NCI-H748 treated with DMSO at 0.1 percent for 48 hours (cell line): ENCODE measurements at places on chromosomes 3 and 15.

- no peak for DNase-seq
These were observed 460.5 kb downstream of the ZNF385D start for GRCh38 chr3:21290557-21290956.

DNA sequence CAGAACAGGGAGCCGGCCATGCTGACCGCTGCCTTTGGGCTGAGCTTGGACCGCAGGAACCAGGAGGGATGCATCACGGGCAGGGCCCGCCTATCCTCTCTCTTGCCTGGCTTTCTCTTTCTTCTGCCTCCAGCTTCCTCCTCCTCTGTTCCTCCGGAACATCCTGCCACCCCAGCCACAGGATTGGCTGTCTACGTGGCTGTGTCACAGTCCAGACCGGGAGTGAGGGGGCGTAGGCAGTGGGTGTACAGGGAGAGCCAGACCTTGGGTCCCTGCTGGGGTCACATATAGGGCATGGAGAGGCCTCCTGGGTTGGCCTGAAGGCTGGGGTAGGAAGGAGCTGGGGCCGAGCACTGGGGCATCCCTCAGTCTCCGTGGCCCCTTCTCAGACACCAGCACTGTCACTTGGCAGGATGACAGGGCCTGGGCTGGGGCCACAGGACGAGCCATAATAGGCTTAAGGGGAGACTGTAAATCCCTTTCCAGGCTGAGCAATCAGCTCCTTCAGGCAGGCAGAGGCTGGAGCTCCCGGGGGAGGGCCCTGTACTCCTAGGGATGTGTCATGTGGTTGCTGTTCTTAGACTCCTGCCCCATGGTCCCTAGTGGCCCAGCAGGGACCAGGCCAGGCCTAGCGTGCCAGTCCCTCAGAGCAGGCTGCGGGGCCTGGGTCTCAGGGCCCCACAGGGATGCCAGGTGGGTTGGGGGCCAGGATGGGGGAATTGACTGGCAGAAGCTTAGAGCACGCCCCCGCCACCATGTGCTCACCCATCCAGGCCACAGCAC lies 25.4 kb downstream of the LINGO1 start:
- no peak for DNase-seq

- no peak for DNase-seq
These were observed 22.6 kb downstream of the CLDN18 start for GRCh38 chr3:138032567-138032966.

DNA sequence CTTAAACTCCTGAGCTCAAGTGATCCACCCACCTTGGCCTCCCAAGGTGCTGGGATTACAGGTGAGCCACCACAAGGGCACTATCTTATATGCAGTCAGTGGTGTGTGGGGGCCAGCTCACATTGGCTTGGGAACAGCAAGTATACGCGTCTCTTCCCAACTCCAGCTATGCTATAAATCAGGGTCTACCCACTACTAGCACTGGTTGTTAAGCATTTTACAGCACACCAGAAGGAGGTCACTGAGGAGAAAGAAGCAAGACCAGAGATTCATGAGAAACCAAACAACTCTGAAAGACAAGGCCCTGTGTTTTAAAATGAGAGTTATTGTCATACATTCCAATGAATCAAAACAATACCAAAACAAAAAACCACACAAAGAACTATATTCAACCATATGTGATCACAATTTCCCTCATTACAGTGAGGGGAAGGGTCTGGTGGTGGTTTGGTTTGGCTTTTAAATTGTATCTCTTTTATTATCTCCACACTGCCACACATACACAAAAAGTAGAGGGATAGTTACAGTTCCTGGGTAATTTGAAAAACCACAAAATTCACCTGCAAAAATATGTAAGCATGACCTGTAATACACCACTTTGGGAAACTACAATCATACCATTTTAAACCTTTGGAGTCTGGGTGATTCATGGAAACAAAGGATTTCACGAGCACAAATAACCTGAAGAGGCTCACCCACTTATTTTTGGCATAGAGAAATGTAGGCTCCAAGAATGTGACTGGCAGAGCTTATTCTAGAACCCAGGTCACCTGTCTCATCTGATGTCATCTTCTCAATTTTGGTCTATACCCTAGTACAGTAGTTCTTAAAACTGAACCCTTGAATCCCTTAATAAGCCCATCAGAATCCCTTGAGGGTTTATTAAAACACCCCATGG lies 5.2 kb downstream of the MAGI1 start:
- no peak for DNase-seq

GRCh38 chr3:196341137-196341536 lies 2.9 kb upstream of the TM4SF19 start:
- no peak for DNase-seq

DNA sequence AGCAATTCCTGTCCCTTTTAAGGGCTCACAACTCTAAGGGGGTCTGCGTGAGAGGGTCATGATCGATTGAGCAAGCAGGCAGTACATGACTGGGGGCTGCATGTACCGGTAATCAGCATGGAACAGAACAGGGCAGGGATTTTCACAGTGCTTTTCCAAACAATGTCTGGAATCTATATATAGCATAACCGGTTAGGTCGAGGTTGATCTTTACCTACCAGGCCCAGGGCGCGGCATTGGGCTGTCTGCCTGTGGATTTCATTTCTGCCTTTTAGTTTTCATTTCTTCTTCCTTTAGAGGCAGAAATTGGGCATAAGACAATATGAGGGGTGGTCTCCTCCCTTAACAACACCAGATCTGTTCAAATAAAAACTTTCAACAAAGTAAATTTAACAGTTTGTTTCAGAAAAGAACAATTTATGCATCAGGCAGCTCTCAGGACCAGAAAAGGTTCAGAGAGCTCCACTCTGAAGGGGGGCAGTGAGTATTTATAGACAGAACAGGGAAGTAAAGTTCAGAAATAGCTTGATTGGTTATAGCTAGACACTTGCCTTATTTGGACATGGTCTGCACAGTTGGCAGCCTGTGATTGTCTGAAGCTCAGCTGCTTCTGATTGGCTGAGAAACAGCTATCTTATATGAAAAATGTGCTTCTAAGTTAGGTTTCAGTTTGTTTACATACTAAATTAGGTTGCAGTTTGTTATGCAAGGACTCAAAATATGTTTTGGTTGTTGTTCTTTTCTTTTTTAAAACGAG lies 17.2 kb upstream of the B4GALT4 start:
- DNase-seq: no peak

DNA sequence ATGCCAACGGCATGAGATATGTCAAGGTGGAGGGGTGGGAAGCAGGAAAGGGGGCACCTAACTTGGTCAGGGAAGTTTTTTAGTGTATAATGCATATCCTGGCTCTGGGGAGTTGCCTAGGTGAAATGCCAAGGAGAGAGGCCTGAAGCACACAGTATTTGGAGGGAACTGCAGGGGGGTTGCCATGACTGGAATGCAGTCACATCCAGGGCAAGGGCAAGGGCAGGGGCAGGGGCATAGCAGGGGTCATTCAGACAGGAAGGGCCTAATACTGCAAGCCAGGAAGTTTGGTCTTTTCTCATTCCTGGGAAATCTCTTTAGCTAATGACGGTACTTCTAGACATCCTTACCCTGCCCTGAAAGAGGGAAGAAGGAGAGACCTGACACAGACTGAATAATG lies 60.5 kb downstream of the MYRIP start:
- no peak for DNase-seq
